ENCODE measurements at places on chromosomes 16 and 17.

GRCh38 chr16:81530296-81530721, 85.7 kb downstream of the CMIP start:
- no peak for DNase-seq

- DNase-seq, result no peak
These were observed 28.2 kb downstream of the SF3B3 start for GRCh38 chr16:70551788-70552187.

DNA sequence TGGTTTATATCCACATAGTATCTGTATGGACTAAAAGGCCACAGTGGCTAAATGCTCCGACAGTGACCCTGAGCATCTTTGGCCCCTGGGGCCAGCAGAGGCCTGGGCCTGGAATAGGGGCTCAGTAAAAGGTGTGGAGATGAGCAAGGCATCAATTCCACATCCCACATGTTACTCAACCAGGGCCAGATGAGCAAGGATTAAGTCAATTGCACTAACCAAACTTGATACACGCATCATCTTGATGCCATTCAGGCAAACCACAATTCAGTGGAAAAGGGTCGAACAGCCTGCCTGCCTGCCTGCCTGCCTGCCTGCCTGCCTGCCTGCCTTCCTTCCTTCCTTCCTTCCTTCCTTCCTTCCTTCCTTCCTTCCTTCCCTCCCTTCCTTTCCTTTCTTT, 53.5 kb upstream of the DNAJA2 start:
- no peak for DNase-seq

GRCh38 chr16:54156349-54156748, 130.2 kb downstream of the IRX3 start:
- DNase-seq, result no peak

DNA sequence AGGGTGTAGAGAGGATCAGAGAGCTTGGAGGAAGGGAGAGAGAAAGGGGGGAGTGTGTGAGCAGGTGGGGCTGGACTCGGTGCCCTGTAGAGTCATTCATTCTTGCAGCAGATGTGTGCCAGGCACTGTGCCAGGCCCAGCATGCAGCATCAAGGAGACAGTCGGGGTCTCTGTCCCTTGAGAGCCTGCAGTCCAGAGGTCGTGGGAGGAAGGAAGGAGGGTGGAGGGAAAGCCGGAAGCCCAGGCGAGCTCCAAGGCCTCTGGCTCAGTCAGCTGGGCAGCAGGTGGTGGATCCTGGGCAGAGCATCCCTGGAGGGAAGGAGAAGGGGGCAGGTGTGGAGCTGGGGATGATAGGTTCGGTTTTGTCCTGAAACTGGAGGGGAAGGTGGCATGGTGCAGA, 27.5 kb downstream of the EPN2 start:
- DNase-seq, result no peak

Measured in activated CD4-positive, alpha-beta T cell treated with anti-CD3 and anti-CD28 coated beads, Interleukin-2, amount 50 U/mL, for 16 hours (primary cell).